ENCODE measurements at places on chromosomes 4 and X. TPM values are rescaled to one million over a fixed set of nuclear protein-coding genes. Genes with fewer than 3 reads are reported as not detected.

Gene NWD2
- total RNA-seq, result not detected

Gene SAGE1
- total RNA-seq, result not detected

GRCh38 chr4:97643179-97643578 is 500.1 kb downstream of the STPG2 start:
- DNase-seq, result no peak

- DNase-seq, result no peak
Observed at GRCh38 chr4:67456577-67457196, 88.6 kb downstream of the CENPC start.

DNA sequence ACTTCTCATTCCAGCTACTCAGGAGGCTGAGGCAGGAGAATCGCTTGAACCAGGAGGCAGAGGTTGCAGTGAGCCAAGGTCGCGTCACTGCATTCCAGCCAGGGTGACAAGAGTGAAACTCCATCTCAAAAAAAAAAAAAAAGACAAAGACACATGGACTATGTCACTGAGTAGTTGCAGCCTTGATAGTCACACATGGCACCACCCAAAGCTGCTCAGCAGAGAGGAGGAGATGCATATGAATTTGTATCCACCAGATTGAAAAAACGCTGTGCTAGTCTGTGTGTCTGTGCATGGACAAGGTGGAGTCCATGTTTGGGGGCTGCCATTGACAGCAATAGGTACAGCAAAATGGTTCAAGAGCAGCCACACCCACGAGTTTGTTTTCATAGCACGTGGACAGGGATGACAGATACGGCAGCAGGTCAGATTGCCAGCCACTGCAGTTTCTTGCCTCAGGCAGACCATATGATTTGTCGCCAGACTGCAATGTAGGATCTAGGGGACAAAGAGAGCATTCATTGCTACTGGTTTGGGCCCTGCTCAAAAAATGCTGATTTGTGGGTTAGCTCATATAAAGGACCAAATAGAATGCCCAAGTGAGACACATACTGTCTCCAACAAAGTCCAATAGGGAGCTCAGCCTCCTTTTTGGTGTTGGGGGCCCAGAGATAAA is 89.9 kb downstream of the CEP135 start:
- DNase-seq, result no peak

DNA sequence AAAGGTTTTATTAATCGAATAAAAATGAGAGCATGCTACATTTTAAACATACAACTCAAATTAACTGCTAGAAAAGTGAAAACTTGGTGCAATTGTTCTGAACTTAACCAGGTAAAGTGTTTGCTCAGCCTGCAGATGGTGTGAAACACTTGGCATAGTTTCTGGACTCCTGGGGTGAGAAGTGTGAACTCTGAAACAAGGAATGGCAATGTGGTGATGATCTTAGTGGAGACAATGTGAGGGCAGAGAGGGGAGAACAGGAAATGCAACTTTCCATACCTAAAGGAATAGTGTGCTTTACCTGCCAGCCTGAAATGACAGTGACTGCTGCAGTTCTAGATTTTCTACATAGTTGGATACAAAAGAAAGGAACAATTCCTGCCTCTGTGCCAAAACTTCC is 57.4 kb downstream of the CCSER1 start:
- DNase-seq, result no peak

DNA sequence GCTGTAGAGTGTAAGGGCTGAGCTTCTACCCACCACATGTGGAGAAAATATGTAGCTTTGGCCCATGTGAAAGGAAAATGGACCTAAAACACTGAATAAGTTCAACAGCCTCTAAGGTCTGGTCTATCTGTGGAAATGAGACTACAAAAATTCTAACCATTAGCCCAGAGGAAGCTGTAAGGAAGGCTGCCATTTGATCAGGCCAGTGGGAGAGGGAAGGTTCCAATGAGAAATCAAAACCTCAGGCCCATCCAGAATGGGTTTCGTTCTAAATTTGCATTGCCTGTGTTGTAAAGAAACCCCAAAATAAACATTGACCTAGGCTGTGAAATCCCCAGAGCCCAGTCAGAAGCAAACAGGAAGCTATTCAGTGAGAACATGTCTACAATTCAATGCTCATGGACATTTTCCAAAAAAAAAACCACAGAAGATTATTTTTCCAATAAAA is 320.4 kb upstream of the SLC7A11 start:
- DNase-seq, result no peak

- no peak for DNase-seq
Observed at GRCh38 chr4:107520368-107520767, 199.7 kb downstream of the PAPSS1 start.

Gene FREM3
- not detected for total RNA-seq

GRCh38 chrX:31603411-31604120 is 531.7 kb upstream of the FTHL17 start:
- no peak for DNase-seq

GRCh38 chr4:22500831-22501714 is 14.8 kb downstream of the ADGRA3 start:
- peak; percentile 72 for DNase-seq

- DNase-seq, result no peak
Observed at GRCh38 chr4:96955226-96955625, 1115.3 kb downstream of the PDHA2 start.

DNA sequence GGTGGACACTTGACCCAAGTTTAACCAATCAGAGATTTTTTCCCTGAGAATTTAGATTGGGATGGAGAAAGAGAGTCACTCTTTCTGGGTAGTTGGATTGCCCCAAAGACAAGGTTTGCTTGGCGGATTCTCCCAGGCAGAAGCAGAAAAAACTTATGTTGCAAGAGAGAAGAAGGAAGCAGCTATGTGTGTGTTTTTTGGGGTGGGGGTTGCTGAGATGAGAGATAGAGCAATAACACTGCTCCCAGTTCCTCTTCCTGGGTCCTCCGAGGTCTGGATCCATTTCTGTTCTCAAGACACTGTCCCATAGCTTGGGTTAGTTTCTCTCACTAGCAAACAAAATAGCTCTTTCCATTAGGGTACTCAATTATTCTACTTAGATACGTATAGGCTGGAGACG is 222.1 kb downstream of the STIM2 start:
- DNase-seq, result no peak

Gene CFI
- not detected for total RNA-seq

DNA sequence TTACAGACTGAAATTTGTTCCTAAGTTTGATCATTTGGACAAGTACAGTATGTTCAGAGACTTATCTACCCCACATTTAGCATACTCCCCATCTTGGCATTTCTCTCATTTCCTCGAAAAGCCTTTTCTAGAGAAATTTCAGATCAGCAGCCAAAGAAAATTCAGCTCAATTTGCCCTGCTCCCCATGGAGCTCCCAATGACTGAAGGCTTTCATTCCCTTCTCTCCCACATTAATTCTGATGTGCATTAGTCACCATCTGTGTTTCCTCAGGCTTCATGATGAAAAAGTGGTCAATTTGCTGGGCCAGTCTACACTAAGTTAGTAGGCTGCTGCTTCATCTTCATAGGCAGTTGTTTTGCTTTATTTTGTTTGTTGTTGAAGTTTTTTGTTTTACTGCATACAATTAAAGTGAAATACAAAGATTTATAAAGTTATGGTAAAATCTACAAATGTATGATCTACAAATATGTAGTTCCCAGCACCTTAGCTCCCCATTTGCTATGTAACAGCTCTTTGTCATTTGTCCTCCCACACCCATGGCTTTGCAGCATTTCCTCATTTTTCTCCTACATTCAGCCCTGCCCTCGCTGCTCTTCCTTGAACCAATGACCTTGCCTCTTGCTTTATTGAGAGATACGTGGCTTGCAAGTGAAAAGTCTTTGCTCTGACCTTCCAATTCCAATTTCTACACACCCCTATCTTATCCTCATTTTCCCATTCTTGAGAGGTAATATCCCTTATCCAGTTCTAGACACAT is 193.9 kb downstream of the ANAPC10 start:
- no peak for DNase-seq

DNA sequence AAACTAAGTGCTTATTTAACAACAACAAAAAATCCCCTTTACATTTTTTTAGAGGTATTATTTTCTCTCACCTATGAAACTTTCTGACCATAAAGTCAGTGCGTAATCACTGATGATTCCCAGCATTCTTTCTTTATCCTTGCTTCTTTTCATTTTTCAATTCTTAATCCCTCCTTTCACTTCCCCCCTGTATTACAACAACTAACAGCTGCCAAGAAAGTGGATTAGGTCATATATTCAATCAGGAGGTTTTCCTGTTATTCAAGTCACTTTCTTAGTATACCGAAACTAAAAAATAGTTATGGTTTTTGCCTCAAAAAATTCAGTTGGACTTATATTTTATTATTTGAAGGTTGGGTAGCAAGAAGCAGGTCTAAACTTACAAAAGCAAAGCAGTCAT is 2.1 kb upstream of the STAP1 start:
- no peak for DNase-seq

Gene IRS4
- not detected for total RNA-seq

DNA sequence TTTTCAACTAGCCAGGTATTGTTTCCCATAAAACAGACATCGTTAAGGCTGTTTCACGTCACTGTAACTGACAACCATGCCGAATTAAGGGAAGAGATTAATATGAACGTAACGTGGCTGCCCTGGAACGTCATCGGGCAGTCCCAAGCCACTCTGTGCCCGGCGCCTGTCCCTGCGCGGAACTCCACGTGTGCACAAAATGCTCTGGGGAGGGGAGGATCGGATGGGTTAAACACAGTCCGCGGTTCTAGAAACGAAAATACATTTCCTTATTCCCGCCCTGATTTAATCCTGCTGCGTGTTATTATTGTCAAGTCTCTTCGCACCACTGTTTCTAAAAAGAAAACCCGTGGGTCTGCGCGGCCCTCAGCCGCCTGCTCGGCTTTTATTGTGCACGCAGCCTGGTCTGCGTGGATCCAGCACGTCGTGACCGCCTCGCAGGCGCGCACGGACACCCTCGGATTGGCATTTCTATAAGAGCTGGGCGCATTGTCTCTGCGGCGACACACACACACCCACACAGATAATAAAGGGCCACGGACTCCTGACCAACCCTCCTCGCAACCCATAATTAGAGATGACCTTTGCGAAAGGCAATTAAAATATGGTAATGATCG is 69.6 kb upstream of the BCOR start:
- no peak for DNase-seq

Gene UGT2B11
- total RNA-seq, result not detected

- DNase-seq, result no peak
Observed at GRCh38 chr4:147533331-147533730, 52.4 kb downstream of the EDNRA start.

GRCh38 chrX:19709812-19710518 is 177.4 kb downstream of the SH3KBP1 start:
- DNase-seq, result no peak

DNA sequence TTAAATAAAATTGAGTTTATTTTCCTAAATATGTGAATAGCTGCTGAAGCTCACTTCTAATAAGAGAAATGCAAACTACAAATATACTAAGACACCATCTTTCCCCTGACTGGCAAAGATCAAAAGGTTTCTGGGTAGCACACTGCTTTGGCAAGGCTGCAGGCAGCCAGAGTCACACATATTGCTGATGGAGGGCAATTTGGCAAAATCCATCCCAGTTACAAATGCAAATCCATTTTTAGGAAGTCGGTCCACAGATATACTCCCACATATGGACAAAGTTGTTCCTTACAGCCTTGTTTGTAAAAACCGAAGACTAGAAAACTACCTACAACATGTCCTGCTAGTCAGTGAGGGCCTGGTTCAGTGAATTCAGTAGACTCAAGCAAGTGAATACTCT is 12.4 kb downstream of the USP46 start:
- DNase-seq, result no peak

DNA sequence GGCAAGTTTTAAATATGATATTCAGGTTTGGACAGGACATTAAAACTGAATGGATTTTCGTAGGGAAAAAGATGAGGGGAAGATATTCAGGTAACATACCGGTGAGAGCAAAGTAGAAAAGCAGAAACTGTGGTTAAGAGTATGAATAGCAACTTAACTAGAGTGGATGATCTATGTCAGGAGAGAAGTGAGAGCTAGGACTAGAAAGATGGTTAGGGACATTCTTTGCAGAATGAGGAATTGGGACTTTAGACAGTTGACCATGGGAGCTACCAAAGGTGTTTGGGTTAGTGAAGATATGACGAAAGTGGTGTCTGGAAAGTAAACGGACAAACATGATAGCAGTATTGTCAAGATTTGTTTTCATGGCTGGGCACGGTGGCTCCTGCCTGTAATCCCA is 45.2 kb downstream of the ANXA5 start:
- DNase-seq, result no peak

Data from activated CD8-positive, alpha-beta T cell treated with anti-CD3 and anti-CD28 coated beads for 36 hours (primary cell).